ENCODE measurements at places on chromosomes 7 and 10.

DNA sequence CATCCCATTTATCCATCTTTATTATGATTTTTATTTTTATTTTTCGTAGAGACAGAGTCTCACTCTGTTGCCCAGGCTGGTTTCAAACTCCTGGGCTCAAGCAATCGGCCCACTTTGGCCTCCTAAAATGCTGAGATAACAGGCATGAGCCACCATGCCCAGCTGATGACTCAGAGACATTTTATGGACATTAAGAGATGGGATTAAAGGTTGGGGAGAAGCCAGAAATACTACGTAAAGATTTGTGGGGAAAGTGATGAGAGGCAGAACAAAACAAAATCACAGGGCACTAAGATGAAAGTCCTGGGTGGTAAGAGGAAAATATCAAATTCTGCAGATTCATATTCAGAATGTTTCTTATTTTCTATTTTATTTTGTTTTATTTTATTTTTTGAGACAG, 7.6 kb downstream of the WNT8B start:
- no peaks in the 10 kb centered on the region for H3K27me3 ChIP-seq
- H3K4me3 ChIP-seq = no peak overlapping the region
- no peak overlapping the region for H3K27ac ChIP-seq
- no peaks in the 10 kb centered on the region for H3K36me3 ChIP-seq
- DNase-seq = no peak

GRCh38 chr10:122021828-122022227, 32.9 kb downstream of the TACC2 start:
- no peaks in the 10 kb centered on the region for H3K36me3 ChIP-seq
- H3K4me1 ChIP-seq = peaks cover 3% of the 10 kb centered on the region
- peak overlapping the region; percentile 80 for H3K27ac ChIP-seq
- no peak for DNase-seq
- H3K27me3 ChIP-seq = no peaks in the 10 kb centered on the region

DNA sequence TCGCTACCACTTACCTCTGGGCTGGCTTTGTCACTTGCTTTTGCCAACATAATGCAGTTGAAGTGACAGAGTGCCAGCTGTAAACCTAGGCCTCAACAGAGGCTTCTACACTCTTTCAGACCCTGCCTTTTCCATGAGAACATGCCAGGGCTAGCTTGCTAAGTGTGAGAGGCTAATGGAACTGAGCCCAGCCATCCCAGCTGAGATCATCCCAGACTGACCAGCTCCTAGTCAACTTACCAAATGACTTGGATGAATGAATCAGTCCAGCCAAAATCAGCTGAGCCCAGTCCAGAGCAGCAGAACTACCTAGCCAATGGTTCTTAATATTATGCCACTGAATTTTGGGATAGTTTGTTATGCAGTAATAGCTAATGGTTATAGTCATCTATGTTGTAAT, 34.7 kb upstream of the MKLN1 start:
- H3K4me1 ChIP-seq = no peaks in the 10 kb centered on the region
- H3K36me3 ChIP-seq = no peaks in the 10 kb centered on the region
- H3K27ac ChIP-seq = peak overlapping the region; percentile 31
- H3K27me3 ChIP-seq = no peaks in the 10 kb centered on the region
- no peak for DNase-seq

DNA sequence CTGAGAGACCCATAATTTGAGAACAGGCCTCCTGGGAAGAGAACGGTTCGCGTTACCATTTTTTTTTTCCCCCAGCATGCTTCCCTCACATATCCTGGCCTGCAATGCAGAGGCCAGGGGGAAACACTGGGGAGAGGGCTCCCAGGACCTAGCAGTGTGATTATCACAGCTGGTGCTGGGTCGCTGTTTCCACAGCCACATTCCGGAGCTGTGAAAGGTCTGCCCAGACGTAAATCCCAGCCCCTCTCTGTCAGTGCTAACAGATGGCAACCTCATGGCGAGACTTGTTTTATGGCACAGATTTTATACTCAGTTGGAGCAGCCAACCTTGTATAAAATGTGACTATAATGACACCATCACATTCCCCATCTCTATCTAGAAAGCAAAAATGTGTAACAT, 150.5 kb downstream of the PLXDC2 start:
- H3K4me1 ChIP-seq = no peaks in the 10 kb centered on the region
- no peak overlapping the region for H3K4me3 ChIP-seq
- no peak for DNase-seq
- H3K27me3 ChIP-seq = no peaks in the 10 kb centered on the region
- H3K27ac ChIP-seq = no peak overlapping the region

DNA sequence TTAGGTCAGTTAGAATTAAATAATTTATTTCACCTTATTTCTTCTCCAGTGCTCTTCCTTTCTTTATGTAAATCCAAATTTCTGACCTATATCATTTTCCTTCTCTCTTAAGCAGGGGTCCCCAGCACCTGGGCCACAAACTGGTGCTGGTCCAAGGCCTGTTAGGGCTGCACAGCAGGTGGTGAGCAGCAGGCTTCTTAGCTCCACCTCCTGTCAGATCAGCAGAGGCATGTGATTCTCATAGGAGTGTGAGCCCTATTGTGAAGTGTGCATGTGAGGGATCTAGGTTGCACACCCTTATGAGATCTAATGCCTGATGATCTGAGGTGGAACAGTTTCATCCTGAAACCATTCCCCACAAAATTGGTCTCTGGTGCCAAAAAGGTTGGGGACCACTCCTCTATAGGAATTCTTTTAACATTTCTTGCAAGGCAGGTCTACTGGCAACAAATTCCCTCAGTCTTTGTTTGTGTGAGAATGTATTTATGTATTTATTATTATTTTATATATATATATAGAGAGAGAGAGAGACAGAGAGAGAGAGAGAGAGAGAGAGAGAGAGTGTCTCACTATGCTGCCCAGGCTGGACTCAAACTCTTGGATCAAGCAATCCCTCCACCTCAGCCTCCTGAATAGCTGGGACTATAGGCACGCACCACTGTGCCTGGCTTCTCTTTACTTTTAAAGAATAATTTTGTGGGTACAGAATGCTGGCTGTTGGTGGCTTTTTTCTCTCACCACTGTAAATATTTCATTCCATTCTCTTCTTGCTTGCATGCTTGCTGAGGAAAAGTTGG, 4.3 kb upstream of the ABCC2 start:
- H3K27me3 ChIP-seq = no peaks in the 10 kb centered on the region
- no peaks in the 10 kb centered on the region for H3K4me1 ChIP-seq
- H3K36me3 ChIP-seq = no peaks in the 10 kb centered on the region
- H3K27ac ChIP-seq = no peak overlapping the region
- no peak for DNase-seq
- no peak overlapping the region for H3K4me3 ChIP-seq

DNA sequence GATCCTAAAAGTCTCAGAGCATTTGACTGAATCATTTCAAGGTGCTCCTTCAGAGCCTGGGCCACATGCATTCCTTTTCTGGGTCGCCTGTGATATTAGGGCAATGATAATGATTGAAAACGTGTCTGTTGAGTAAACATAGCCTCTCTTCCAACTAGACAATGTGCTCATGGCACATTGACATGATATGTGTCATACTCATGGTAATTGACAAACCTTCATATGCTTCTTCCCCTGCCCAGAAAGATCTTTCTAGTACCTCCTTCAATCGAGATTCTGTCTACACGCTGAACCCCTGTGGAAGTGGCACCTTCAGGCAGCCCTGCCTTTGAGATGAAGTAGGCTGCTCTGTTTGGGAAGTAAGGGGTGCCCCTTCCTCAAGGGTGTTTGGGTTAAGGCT, 98.9 kb upstream of the TCF7L2 start:
- H3K36me3 ChIP-seq = no peaks in the 10 kb centered on the region
- no peak for DNase-seq
- no peaks in the 10 kb centered on the region for H3K4me1 ChIP-seq
- H3K27ac ChIP-seq = no peak overlapping the region

DNA sequence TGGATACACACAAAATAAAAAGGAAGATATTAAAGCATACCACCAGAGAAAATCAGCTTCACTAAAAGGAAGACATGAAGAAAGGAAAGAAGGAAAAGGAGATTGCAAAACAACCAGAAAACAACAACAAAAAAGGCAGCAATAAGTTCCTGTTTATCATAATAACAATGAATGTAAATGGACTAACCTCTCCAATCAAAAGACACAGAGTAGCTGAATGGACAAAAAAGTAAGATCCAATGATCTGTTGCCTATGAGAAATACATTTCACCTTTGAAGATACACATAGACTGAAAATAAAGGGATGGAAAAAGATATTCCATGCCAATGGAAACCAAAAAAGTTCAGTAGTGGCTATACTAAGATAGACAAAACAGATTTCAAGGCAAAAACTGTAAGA, 30.3 kb upstream of the FAM171A1 start:
- no peaks in the 10 kb centered on the region for H3K27me3 ChIP-seq
- H3K36me3 ChIP-seq = no peaks in the 10 kb centered on the region
- DNase-seq = no peak
- no peak overlapping the region for H3K4me3 ChIP-seq

GRCh38 chr10:63494951-63495350, 26.2 kb upstream of the REEP3 start:
- H3K27me3 ChIP-seq = no peaks in the 10 kb centered on the region
- DNase-seq = no peak
- H3K27ac ChIP-seq = no peak overlapping the region
- no peaks in the 10 kb centered on the region for H3K36me3 ChIP-seq
- no peak overlapping the region for H3K4me3 ChIP-seq
- H3K4me1 ChIP-seq = no peaks in the 10 kb centered on the region

DNA sequence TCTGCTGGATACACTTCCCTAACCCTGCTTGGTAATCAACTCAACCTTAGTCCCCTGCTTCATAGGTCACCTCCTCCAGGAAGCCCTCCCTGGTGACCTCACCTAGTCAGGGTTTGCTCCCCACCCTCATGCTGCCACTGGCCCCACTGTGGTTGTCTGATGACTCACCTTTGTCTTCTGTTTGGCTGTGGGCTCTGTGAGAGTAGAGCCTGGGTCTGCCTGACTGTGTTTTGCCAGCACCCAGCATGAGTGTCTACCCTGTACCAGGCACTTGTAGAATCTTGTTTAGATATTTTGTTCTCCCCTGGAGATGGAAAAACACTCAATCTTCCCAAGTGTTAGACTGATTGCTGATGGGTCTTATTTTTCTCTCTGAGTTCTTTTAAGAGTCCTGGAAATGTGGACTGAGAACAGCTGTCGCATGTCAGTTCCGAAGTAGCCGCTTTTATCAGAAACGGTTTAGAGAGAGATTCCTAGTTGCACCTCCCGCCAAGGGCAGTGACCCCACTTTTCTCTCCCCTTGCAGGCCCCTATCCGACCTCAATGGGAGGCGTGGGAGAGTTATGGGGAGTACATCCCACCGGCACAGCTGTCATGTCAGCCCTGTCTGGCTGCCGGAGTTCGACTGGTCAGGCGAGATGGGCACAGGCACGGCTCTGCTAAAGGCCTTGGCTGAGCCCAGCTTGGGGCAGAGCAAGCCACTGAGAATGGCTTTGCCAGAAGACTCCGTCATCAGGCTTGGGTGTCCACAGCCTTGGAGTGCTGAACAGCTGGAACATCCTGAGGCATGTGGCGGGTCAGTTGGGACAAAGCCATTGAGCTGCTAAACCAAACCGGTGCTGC, 134.3 kb downstream of the GRK5 start:
- no peak overlapping the region for H3K4me3 ChIP-seq
- DNase-seq = no peak

GRCh38 chr10:34812771-34813170, 2.3 kb downstream of the PARD3 start:
- H3K4me3 ChIP-seq = no peak overlapping the region
- DNase-seq = no peak
- H3K36me3 ChIP-seq = no peaks in the 10 kb centered on the region

DNA sequence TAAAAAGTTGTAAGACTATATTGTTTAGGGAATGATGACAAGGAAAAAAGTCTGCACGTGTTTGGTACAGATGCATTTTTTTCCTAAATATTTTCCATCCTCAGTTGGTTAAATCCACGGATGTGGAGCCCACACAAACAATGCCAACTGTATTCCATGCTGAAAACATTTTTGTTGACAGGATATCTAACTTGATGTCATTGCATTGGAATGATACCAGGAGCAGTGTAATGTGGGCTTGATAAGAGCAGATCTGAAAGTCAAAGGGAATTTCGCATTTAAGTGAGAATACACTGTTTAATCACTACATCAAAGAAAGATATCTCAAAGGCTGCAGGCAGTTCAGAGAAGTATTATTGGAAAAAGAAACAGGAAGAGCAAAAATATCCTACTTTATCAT, 49.5 kb upstream of the TMEM140 start:
- no peak overlapping the region for H3K4me3 ChIP-seq
- H3K4me1 ChIP-seq = no peaks in the 10 kb centered on the region
- H3K27me3 ChIP-seq = no peaks in the 10 kb centered on the region

DNA sequence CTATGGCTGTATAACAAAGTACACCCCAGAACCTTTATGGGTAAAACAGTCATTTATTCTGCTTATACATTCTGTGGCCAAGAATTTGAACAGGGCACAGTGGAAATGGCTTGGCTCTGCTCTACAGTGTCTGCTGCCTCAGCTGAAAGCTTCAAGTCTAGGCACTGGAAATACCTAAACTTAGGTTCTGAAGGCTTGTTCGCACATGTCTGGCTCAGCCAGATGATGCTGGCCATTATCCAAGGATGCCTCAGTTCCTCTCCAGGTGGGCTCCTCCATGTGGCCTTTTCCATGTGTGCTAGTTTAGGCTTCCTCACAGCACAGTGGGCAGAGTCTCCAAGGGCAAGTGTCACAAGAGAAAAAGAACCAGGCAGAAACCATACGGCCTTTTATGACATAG, 76.8 kb downstream of the RALA start:
- H3K4me3 ChIP-seq = no peak overlapping the region
- no peaks in the 10 kb centered on the region for H3K27me3 ChIP-seq
- H3K27ac ChIP-seq = no peak overlapping the region
- no peaks in the 10 kb centered on the region for H3K4me1 ChIP-seq

DNA sequence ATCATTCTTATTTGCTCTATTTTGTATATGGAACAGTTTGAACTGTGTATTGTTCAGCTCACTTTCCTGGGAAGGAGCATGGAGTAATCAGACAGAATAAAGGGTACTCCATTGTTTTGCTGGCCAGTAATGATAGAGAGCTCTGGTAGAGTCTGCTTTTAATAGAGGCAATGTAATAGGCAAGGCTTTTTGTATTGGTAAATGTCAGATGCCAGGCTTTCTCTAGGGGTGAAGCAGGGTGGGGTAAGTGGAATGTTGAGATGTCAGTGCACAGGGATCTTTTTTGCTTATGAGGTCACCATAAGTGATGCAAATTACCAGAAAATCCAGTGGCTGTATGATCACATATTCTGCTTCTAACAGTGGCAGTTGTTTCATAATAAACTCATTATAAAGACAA, 1088.3 kb upstream of the SORCS1 start:
- H3K27me3 ChIP-seq = no peaks in the 10 kb centered on the region
- DNase-seq = no peak
- H3K4me1 ChIP-seq = no peaks in the 10 kb centered on the region
- no peak overlapping the region for H3K27ac ChIP-seq

- H3K27me3 ChIP-seq = no peaks in the 10 kb centered on the region
- H3K4me3 ChIP-seq = no peak overlapping the region
- no peaks in the 10 kb centered on the region for H3K4me1 ChIP-seq
- H3K27ac ChIP-seq = no peak overlapping the region
- no peak for DNase-seq
- H3K36me3 ChIP-seq = no peaks in the 10 kb centered on the region
Measured at GRCh38 chr10:123682477-123682876, 16.3 kb downstream of the GPR26 start.

GRCh38 chr10:132395704-132396493, 1.1 kb upstream of the PWWP2B start:
- no peaks in the 10 kb centered on the region for H3K27me3 ChIP-seq
- H3K4me1 ChIP-seq = peaks cover 10% of the 10 kb centered on the region
- no peaks in the 10 kb centered on the region for H3K36me3 ChIP-seq
- DNase-seq = no peak
- H3K27ac ChIP-seq = peak overlapping the region; percentile 97
- H3K4me3 ChIP-seq = peak overlapping the region; percentile 83

All from breast epithelium (tissue), 4 donors.